Suprapubic skin (tissue), 4 donors: ENCODE measurements at places on chromosomes 1 and 21.

GRCh38 chr1:199399996-199400724 is 627.4 kb upstream of the NR5A2 start:
- no peak for DNase-seq
- no peaks in the 10 kb centered on the region for H3K4me1 ChIP-seq
- no peaks in the 10 kb centered on the region for H3K27me3 ChIP-seq
- no peaks in the 10 kb centered on the region for H3K36me3 ChIP-seq
- H3K27ac ChIP-seq: no peak overlapping the region

DNA sequence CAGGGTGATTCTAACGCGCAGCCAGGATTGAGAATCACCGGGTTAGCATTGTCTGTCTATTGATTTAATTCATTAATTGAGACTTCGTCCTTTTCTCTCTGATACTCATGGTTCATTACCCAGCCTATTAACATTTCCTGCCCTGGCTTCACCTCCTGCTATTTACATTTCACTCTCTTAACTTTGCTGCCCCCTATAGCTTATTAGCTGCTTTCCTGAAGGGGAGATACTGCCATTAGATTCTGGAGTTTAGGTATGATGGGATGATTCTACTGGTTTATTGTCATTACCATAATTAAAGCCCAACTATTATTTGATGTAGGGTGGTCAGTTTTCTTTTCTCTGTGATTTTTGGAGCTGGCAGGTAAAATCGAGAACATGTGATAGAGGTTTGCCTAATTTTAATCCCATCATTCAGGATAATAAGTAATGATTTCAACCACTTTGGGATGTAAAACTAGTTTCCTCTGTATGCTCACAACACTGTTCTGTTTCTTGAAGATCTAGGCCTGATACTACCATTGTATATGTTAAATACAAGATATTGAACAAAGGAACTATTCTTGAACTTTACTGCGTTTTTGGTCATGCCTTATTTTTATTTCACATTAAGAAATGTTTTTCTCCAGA is 6.4 kb downstream of the PPP2R5A start:
- H3K4me1 ChIP-seq: peaks cover 71% of the 10 kb centered on the region
- H3K4me3 ChIP-seq: no peak overlapping the region
- H3K27ac ChIP-seq: no peak overlapping the region
- no peak for DNase-seq
- H3K36me3 ChIP-seq: no peaks in the 10 kb centered on the region

DNA sequence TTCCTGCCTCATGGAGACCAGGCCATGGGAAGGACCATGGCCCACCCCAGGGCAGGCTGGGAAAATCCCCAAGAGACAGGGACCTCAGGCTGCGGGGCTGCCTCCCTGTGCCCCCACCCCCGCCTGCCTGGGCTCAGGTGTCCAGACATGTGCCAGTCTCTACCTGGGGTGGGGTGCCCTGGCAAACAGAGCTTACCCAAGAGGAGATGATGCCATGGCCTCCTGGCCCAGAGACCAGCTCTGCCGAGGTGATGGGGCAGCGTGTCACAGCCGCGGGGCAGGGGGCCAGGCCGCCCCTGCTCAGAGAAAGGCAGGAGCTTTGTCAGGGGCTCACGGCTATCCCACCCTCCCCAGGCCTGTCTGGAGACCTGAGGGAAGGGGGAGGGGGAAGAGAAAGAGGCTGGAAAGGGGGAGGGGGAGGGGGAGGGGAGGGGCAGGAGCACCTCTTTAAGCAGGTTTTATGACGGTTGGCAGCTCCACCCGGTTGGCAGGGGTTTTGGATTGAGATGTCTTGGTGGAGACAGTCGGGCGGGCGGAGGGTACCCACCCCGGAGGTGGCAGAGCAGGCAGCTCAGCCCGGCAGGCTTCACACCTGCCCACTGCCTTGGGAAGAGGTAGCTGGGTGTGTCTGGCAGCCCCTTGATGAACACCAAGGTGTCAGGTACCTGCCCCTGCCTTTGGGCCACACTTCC is 101.5 kb upstream of the IFFO2 start:
- peaks cover 41% of the 10 kb centered on the region for H3K27me3 ChIP-seq
- peaks cover 50% of the 10 kb centered on the region for H3K4me1 ChIP-seq
- no peaks in the 10 kb centered on the region for H3K36me3 ChIP-seq
- H3K27ac ChIP-seq: peak overlapping the region; percentile 22
- H3K4me3 ChIP-seq: no peak overlapping the region

- no peaks in the 10 kb centered on the region for H3K27me3 ChIP-seq
- peak; percentile 75 for DNase-seq
- H3K4me1 ChIP-seq: peaks cover 33% of the 10 kb centered on the region
- peak overlapping the region; percentile 95 for H3K27ac ChIP-seq
- no peaks in the 10 kb centered on the region for H3K36me3 ChIP-seq
- peak overlapping the region; percentile 74 for H3K4me3 ChIP-seq
Observed at GRCh38 chr1:181021811-181022434, 747 bp downstream of the STX6 start.

DNA sequence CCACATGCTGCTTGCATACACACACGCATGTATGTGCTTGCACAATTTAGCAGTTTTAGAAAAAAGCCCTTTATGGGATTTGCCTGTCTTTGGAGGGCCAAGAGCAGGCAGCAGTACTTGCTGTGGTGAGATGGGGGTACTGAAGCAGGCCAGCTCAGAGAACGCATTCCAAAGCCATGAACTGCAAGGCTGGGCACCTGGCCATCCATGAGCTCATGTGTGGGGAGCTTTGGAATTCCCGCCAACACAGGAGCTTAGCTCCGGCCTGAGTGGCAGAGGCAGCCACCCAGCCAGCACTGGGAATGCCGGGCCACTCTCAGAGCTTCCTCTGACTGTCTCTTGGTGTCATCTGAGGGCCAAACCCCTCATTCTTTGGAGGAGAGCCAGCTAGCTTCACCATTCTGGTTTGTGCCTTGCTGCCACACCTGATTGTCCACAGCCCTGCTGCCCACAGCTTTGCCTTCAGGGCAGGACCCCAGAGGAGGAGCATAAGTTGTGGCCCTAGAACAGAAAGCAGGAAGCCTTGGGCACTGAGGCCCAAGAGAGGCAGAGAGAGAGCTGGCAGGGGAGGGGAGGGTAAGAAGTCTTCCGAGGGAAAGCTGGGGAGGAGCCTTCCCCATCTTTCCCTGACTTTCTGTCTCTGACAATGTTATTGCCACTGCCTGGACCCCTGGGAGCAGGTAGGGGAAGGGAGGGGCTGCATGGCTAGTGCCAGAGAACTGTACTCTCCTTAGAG is 92.1 kb upstream of the POU3F1 start:
- no peak overlapping the region for H3K4me3 ChIP-seq
- H3K4me1 ChIP-seq: peaks cover 21% of the 10 kb centered on the region
- DNase-seq: no peak
- H3K36me3 ChIP-seq: no peaks in the 10 kb centered on the region
- peak overlapping the region; percentile 15 for H3K27ac ChIP-seq

DNA sequence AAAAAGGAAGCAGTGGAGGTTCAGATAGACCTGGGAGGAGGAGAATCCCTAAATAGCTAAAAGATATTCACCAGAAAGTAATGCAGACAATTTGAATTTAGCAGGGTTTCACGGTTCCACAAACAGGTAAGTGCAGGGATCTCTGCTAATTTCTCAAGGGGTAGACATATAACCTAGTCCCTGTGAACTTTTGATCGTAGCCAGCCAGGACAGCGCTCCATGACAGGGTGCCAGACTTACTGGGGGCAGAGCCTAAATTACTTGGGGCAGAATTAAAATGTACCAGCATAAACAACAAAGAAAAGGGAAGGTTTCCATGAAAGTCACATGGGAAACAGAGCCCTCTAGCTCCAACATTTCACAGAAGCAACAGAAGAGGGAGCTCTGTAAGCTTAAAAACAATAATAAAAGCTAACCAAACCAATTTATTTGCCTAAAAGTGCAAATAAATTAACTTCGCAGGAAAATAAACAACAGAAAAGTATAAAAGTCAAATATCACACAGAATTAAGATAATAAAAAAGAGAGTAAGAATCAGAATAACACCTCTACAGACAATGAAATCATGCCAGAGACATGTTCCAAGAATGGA is 198.3 kb downstream of the DUSP10 start:
- DNase-seq: no peak
- no peak overlapping the region for H3K4me3 ChIP-seq
- no peak overlapping the region for H3K27ac ChIP-seq
- H3K36me3 ChIP-seq: no peaks in the 10 kb centered on the region
- peaks cover 4% of the 10 kb centered on the region for H3K4me1 ChIP-seq
- H3K27me3 ChIP-seq: no peaks in the 10 kb centered on the region

DNA sequence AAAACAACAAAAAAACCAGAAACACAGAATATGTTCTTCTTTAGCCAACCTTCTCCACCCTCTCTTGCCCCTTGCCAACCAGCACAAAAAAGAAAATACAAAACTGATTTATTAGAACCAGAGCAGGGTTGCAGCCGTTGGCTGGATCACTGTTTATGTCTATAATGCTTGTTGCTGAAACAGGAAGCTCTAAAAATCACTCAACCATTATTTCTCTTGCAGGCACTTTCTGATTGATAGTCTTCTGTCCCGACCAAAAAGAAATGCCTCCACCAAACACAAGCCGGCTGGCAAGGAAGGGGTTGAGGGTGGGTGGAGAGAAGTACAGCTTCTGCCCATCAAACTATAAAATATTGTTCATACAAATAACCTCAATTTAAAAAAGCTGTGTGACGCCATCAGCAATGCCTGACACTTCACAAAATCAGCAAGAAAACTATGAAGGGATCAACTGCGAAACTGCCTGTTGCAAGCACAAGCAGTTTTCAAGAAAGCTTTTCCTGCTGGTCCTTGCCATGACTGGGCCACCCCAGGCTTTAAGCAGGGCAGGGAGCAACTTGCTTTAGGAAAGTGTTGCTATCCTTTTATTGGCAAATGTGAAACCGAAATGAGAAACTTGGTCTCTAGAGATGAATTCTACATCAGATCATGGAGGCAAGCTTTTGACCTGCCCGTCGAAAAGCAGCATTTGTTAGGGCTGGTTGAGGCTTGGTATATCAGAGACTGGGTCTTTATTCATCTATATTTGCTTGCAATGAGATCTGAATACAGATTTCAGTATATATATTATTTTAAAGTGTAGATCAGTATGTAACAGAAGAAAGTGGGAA is 174.2 kb downstream of the RUNX1 start:
- H3K4me3 ChIP-seq: no peak overlapping the region
- peaks cover 6% of the 10 kb centered on the region for H3K36me3 ChIP-seq
- peaks cover 43% of the 10 kb centered on the region for H3K4me1 ChIP-seq
- H3K27me3 ChIP-seq: no peaks in the 10 kb centered on the region
- DNase-seq: no peak
- H3K27ac ChIP-seq: peak overlapping the region; percentile 17

- no peak overlapping the region for H3K4me3 ChIP-seq
- DNase-seq: peak; percentile 55
- H3K27ac ChIP-seq: no peak overlapping the region
Observed at GRCh38 chr1:228361314-228362140, 45.1 kb downstream of the TRIM11 start.

- H3K27ac ChIP-seq: no peak overlapping the region
- H3K4me3 ChIP-seq: no peak overlapping the region
- peaks cover 44% of the 10 kb centered on the region for H3K4me1 ChIP-seq
Observed at GRCh38 chr1:246591504-246591903, 25.2 kb downstream of the CNST start.

- H3K27ac ChIP-seq: no peak overlapping the region
- H3K4me1 ChIP-seq: peaks cover 30% of the 10 kb centered on the region
- H3K4me3 ChIP-seq: no peak overlapping the region
- H3K36me3 ChIP-seq: no peaks in the 10 kb centered on the region
- no peak for DNase-seq
Observed at GRCh38 chr1:51565009-51565408, 45.9 kb upstream of the EPS15 start.

GRCh38 chr1:111878091-111878490 is 111.4 kb downstream of the KCND3 start:
- H3K27me3 ChIP-seq: peaks cover 5% of the 10 kb centered on the region
- no peak overlapping the region for H3K4me3 ChIP-seq
- H3K27ac ChIP-seq: no peak overlapping the region
- DNase-seq: no peak

- peaks cover 11% of the 10 kb centered on the region for H3K36me3 ChIP-seq
- H3K4me3 ChIP-seq: no peak overlapping the region
- H3K27me3 ChIP-seq: no peaks in the 10 kb centered on the region
- H3K4me1 ChIP-seq: no peaks in the 10 kb centered on the region
- H3K27ac ChIP-seq: no peak overlapping the region
- no peak for DNase-seq
Observed at GRCh38 chr1:50521703-50522102, 98.5 kb upstream of the DMRTA2 start.

GRCh38 chr21:31927689-31928353 is 55.0 kb downstream of the HUNK start:
- no peak overlapping the region for H3K4me3 ChIP-seq
- peaks cover 4% of the 10 kb centered on the region for H3K36me3 ChIP-seq
- no peak overlapping the region for H3K27ac ChIP-seq
- no peak for DNase-seq
- no peaks in the 10 kb centered on the region for H3K4me1 ChIP-seq
- H3K27me3 ChIP-seq: no peaks in the 10 kb centered on the region

DNA sequence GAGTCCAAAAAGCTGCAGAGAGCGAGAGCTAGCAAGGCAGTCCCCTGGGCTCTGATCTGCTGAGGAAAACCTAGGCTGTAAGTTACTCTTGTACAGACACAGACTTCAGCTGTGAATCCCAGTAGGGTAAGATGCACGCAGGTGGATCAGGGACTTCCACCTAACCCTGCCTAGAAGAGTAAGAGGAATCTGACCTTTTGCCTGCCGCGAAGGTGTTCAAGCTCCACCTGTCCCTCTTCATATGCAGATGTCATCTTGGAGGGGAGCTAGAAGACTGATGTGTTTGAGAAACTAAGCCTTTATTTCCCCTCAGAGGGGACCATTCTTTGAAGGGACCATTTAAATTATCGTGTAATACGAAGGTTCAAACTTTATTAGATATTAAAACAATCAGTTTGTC is 108.6 kb upstream of the USP24 start:
- H3K27me3 ChIP-seq: peaks cover 3% of the 10 kb centered on the region
- no peaks in the 10 kb centered on the region for H3K36me3 ChIP-seq
- H3K4me3 ChIP-seq: no peak overlapping the region
- no peak overlapping the region for H3K27ac ChIP-seq

GRCh38 chr1:93593854-93594602 is 87.6 kb downstream of the BCAR3 start:
- H3K36me3 ChIP-seq: peaks cover 3% of the 10 kb centered on the region
- H3K27ac ChIP-seq: peak overlapping the region; percentile 20
- no peaks in the 10 kb centered on the region for H3K27me3 ChIP-seq
- H3K4me3 ChIP-seq: no peak overlapping the region
- DNase-seq: no peak

GRCh38 chr1:29033829-29034466 is 89.8 kb downstream of the TMEM200B start:
- no peaks in the 10 kb centered on the region for H3K27me3 ChIP-seq
- DNase-seq: no peak
- no peaks in the 10 kb centered on the region for H3K4me1 ChIP-seq
- H3K27ac ChIP-seq: no peak overlapping the region
- H3K36me3 ChIP-seq: peaks cover 11% of the 10 kb centered on the region

DNA sequence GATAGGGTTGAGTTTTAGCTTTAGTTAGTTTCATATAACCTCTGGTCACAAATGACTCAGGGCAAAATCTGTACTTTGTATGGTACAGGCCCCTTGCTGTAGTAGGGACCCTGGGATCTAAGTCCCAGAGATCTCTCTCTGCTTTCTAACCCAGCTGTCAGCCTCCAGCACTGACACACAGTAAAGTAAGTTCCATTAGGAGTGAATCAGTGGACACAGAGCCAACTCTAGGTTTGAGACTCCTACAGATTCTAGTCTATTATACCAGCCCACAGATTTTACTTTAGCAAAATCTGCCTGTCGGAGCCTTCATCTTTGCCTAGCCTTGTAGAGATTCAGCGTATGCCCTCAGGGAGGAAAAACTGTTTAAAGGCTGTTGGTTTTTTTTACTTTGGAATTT is 52.5 kb downstream of the ANGPTL1 start:
- H3K27me3 ChIP-seq: no peaks in the 10 kb centered on the region
- H3K36me3 ChIP-seq: no peaks in the 10 kb centered on the region
- H3K4me3 ChIP-seq: no peak overlapping the region
- no peak for DNase-seq
- H3K4me1 ChIP-seq: no peaks in the 10 kb centered on the region

GRCh38 chr1:108503062-108503733 is 53.1 kb downstream of the NBPF6 start:
- H3K4me3 ChIP-seq: no peak overlapping the region
- H3K27me3 ChIP-seq: no peaks in the 10 kb centered on the region
